Thoracic aorta (tissue), 2 donors: ENCODE measurements at places on chromosomes 12 and 14.

- DNase-seq: no peak
Measured at GRCh38 chr12:133234971-133235370, 706 bp downstream of the ANHX start.

DNA sequence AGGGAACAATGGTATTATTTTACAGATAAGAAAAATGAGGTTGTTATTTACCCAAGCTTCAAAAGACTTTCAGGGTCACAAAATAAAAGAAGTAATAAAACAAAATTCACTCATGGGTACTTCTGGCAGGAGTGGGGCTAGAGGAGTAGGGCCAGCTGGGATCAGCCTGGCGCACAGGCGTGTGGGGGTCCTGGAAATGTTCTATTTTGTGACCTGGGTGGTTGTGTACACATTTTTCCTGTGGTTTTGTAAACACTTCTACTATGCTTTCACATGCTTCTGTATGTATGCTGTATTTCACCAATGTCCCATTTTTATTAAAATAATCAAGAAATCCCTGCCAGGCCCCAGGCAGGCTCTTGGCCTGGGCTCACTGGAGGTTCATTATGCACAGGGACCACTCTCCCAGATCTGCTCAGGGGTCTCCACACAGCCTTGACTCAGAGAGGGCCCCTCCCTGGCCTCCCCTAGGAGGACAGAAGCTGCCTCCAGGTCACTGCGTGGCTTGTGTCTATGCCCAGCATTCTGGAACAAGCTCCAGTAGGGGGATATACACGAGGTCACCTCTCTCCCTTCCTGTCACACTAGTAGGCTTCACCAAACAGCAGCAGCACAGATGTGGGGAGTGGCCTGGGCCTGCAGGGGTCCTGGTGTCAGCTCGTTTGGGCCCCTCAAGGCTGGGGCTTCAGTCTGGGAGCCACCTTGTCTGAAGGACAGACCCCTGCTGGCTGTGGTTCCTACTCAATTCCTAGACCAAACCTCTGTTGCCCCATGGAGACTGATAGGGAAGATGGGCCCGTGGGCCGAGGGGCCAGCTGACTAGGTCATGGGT is 37.8 kb downstream of the ANAPC7 start:
- DNase-seq: no peak

GRCh38 chr12:88805692-88806091 is 225.4 kb upstream of the KITLG start:
- DNase-seq: no peak

- no peak for DNase-seq
Measured at GRCh38 chr12:130220706-130221100, 58.4 kb downstream of the FZD10 start.

GRCh38 chr14:64197996-64198395 is 96.2 kb downstream of the ESR2 start:
- no peak for DNase-seq

- no peak for DNase-seq
Measured at GRCh38 chr14:91234791-91235114, 9.8 kb downstream of the GPR68 start.

DNA sequence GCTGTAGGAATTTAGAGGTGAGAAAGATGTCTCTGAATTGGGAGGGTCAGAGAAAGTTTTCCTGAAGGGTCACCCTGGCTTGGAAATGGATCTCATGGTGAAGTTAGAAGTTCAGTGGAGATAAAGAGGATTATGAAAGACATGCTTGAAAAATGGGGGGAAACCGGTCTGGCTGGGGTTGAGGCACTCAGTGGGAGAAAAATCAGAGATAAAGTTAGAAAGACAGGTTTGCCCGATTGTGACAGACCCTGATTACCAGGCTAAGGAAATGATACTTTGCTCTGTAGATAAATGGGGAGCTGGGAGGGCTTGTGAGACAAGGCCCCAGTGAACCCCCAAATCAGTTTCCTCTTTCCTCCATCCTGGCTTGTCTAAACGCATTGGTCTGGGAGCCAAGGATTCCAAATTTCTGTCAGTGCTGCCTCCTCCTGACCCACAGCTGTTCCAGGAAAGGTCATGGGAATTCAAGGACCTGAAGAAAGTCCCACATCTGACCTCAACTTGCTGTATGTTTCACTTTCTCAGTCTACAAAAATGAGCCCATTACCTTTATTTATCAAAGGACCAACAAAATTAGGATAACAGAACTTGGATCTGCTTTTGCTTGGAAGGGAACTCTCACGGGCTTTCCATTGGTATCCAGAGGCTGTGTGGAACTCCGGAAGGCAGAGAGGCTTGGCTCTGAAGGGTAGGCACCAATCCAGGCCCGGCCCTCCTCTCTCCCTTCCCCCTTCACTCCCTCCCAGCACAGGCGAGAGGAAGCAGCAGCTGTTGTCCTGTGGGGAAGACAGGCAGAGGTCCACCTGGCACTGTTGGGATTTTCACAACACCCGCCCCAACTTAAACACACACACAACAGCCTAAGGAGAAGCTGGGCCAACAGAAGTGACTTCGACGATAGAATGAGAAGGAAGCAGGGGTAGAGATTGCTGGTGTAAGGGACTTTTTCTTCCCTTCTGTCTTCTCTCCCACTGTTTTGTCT is 3.4 kb upstream of the RNASE7 start:
- no peak for DNase-seq
